GM23248 (cell line): ENCODE measurements at places on chromosomes 1 and 21.

DNA sequence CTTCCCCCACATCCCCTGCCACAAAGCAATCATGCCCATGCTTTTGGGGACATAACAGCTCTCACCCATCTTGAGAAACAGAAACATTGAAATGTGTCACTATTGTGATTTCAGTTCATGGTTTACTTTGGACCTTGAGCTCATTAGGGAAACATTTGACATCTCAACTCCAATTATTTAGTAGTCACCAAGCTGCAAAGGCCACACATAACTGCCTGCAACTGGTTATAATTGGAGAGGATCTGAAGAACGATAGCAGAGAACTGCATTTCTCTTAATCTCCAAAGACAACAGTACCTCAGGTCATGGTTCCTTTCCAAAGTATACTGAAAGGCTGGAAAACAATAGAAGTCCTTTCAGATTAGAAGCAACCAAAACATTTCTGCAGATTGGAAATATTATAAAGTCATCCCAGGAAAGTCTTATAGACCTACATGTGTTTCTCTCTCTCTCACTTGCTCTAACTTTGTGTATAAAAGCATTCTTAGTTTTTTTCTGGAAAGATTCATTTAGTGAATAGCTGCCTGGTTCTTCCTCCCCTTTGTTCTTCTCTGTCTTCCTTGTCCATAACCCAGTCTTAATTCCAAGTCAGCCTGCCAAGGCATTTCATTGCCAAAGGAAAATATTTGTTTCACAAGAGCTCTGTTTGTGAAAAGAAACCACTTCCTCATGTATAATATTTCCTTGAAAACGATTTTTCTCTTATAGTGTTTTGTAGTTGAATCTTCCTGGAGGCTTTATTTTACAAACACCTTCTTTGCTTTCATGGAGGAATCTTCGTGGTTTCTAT lies 426.8 kb downstream of the ADGRL2 start:
- DNase-seq: peak; percentile 4

DNA sequence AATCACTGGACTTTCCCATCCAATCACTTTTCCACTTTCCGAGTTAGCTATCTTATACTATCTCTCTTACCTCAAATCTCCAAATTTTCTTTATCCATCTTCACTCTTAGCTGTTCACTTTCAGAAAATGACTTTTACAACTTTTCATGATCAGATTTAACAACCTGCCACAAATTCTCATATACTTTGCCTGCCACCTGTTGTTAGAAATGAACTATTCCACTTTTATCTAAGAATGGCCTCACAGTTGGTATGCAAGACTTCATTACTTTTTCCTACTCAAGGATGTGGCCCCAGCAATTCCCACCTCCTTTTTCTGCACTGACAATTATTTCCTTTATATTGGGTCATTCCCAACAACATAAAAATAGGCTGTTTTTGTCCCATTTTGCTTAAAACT lies 93.6 kb upstream of the DEPDC1 start:
- no peak for DNase-seq

DNA sequence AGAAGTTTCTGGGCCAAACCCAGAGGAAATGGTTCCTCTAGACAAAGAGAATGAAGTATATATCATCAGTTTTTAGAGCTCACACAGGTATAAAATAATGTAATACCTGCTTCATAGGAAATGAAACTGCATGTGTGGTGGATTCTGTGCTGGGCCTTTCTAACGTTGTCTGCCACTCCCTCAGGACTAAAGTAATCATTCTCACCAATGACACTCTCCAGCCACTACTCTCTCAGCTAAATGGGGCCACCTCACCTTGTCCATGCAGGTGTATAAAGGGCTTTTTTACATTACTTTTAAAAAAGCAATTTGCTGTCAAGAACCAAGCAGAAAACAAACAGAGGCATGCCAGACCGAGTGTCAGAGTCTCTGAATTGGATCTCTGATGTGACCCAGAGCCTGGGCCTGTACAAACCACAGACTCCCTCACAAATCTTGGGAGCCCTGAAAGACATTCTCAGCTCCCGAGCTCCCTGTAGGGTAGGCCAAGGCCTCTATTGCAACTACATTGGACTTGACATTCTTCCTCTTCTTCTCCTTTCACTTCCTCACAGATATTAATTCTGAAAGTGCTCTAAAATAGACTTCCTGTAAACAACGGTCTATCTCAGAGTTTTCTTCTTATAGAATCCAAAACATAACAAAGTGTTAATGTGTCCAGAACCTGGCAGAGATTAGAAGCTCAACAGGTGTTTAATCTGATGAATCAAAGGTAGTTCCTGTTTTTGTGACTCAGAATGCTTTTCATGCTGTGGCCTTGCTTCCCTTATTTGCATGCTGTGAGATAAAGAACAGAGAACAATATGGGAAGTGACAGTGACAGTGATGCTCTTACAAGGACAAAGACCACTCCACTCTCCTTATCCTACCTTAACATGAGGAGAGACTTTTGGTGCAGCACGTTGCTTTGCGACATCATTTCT lies 8.6 kb downstream of the AIM2 start:
- no peak for DNase-seq

GRCh38 chr1:110249256-110249655 lies 39.1 kb downstream of the KCNC4 start:
- no peak for DNase-seq

- peak; percentile 70 for DNase-seq
These were observed 25.1 kb upstream of the RUNX3 start for GRCh38 chr1:24955161-24955560.

DNA sequence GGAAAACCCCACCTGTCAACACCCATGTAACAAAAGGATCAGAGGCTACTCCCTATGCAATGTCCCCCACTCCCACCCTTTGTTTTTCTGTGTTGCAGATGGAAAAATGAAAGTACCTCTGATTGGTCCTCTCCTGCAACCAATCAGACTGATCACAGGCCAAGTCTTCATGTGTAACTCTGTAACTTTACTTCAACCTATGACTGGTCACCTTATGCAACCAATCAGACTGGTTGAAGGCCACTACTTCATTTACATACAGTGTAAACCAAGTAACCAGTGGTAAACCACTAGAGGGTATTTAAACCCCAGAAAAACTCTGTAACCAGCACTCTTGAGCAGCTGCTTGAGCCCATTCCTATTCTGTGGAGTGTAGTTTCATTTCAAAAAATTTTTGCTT lies 266.3 kb upstream of the OLFM3 start:
- DNase-seq: no peak

DNA sequence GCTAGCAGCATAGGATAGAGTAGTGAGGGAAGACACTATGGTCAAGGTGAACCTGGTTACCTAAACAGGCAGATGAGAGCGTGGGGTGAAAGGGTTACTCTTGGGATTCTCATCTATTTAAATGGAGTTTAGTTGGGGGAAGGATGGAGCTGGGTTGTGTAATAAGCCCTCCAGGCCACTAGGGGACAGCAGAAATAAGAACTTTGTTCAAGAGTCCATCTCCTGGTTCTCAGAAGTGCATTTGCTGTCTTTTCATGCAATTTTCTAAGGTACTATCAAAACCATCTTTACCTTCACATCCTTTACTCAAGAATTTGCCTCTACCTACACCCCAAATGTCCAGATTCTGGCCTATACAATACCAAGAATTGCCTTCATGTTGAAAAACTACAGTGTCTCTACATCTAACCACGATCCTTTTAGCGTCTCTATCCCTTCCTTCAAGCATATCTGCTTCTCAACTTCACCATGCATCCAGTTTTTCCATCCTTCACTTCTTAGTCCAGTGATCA lies 28.0 kb downstream of the SLAMF1 start:
- DNase-seq: no peak

- DNase-seq: no peak
These were observed 21.2 kb downstream of the MACO1 start for GRCh38 chr1:25451908-25452307.

GRCh38 chr1:193406901-193407300 lies 220.5 kb upstream of the B3GALT2 start:
- DNase-seq: peak; percentile 76

GRCh38 chr1:78009276-78009675 lies 4.5 kb downstream of the DNAJB4 start:
- no peak for DNase-seq

- peak; percentile 2 for DNase-seq
These were observed 14.0 kb downstream of the KRTAP24-1 start for GRCh38 chr21:30268608-30269197.

DNA sequence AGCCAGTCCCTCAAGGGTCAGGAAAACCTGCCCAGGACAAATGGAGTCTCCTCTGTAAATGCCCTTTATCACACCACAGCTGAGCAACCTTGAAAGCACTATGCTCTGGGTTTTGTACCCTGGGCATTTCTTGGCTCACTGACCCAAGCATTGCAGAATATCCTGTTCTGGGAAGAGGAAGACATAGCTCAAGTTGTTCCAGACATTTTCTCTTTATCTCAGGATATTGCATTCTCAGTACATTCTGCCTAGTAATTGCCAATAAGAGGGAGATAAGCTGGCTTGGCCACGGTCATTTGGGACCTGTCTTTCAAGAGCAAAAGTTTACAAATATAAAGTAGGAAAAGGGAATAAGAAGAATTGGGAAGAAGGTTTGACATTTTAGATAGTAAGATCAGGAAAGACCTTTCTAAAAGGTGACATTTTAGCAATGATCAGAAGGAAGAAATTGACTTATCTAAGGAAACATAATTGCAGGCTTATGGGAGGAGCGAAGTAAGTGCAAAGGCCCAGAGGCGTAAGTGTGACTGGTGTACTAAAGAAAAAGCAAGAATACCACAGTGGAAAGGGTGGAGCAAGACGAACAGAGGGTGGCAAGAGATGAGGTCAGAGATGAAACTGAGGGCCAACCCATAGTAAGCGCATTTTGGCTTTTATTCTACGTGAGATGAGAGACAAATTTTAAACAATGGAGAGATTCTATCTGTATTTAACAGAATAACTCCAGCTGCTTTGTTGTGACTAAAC lies 394.0 kb upstream of the CXADR start:
- DNase-seq: no peak

GRCh38 chr1:71295350-71295749 lies 214.5 kb upstream of the ZRANB2 start:
- DNase-seq: peak; percentile 23

GRCh38 chr21:36517366-36518075 lies 37.6 kb upstream of the CLDN14 start:
- DNase-seq: no peak

DNA sequence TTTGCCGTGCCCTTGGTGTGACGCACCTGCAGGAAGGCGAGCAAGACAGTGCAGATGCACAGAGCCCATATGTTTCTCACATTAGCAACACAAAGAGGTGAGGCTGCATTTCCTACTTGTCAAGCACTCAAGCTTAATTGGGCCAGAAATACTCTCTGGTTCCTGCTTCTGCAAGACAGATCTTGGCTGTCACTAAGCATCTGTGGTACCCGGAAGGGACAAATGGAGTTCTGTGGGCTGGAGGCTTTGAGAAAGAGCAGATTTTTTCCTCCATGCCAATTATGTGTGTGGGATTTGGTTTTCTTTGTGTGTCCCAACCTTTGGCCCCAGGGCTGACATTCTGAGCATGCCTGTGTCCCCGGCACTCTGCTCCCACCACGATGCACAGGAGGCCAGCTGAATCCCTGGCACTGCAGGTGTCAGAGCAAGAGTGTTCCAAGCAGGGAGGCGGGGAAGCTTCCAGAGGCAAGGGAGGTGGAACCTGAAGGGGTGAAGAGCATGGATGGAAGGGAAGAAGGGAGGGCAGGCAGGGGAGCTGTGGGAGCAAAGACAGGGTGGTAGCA lies 52.0 kb upstream of the STUM start:
- no peak for DNase-seq

DNA sequence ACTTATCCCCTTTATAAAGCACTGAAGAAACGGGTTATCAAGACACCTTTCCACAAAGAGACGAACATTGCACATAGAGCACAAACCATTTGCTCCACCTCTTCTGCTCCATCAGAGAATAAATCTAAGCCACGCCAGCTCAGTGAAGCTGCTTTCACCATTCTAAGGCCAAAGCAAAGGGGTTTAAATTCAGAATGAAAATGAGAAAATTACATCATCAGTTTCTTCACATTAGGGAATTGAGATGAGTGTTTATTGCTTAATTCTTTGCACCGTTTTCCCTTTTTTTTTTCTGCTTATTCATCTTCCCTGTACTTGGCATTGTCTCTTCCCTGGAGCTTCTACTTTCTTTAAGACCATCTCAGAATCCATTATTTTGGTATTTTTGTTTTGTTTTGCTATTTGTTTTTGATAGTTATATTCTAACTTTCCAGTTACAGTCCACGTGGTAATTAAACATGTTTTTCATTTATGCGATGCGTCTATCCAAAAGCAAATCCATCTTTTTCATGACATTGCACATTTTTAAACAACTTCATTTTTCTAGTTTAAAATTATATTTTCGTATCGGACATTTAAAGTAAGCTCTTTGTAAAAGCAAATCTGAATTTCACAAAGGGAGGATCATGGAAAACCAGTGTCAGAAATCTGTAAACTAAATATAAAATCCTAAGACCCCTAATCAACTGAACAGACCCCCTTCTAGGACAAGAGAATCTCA lies 1.9 kb upstream of the OR2T34 start:
- DNase-seq: no peak

- peak; percentile 81 for DNase-seq
These were observed 5.3 kb upstream of the TUFT1 start for GRCh38 chr1:151534662-151535278.

DNA sequence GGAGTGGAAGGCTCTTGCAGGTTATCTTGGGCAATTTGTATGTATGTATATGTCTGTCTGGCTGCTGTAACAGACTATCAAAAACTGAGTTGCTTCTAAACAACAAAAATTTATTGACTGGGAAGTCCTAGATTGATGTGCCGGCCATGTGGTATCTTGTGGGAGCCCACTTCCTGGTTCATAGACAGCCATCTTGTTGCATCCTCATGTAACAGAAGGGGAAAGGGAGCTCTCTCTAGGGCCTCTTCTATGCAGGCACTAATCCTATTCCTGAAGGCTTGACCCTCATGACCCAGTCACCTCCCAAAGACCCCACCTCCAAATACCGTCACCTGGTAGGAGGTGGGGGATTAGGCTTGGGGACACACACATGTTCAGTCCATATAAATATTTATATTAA lies 9.2 kb downstream of the GIPC2 start:
- DNase-seq: no peak

DNA sequence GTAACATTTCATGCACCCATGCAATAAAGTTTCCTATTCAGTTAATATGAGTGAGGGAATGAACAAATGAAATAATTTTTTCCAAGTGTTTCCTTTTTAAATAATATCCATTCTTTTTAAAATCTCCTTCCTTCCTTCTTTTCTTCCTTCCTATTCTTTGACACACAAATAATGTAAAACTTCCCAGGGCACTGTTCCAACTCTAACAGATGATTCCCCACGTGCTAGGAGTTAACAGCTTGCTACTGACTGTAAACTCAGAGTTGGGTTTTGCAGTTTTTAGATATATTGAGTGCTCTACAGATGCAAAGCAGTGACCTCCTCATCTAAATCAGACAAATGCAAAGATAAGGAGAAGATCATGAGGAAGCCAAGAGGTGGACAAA lies 54.0 kb upstream of the POU2F1 start:
- DNase-seq: no peak
